ENCODE measurements at places on chromosomes 2 and 18. TPM values are rescaled to one million over a fixed set of nuclear protein-coding genes. Genes with fewer than 3 reads are reported as not detected.
A peak's percentile ranks its signal among the peaks of the same experiment; 100 is the strongest.

The MFSD6 gene
- 20.4 TPM for total RNA-seq

The COLEC11 gene
- total RNA-seq: 1.7 TPM

The CCL20 gene
- not detected for total RNA-seq

The EMILIN1 gene
- 180 TPM for total RNA-seq

DNA sequence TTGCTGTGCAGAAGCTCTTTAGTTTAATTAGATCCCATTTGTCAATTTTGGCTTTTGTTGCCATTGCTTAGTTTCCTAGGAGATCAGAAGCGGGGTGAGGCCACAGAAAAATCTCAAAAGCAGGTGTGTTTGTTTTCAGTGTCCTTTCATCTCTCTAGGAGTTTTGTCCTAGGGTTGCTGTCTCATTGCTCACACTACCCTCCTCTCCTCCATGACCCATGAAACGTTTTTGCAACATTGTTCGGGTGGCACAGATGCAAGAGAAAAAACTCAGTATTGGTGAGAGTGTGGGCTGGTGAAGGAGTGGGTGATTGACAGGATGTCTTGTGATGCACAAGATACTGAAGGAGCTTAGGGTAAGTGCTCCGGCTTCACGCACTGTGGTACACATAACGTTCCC, 103.6 kb downstream of the LYPD1 start:
- no peaks in the 10 kb centered on the region for H3K36me3 ChIP-seq
- no peak overlapping the region for H3K4me3 ChIP-seq
- H3K27me3 ChIP-seq: no peaks in the 10 kb centered on the region
- DNase-seq: no peak

GRCh38 chr2:74454654-74455511, at the start of gene INO80B:
TSS of gene INO80B (plus strand) at chr2:74455087. CDS start at chr2:74455117, 30 bp downstream.
- H3K27me3 ChIP-seq: no peaks in the 10 kb centered on the region
- H3K4me1 ChIP-seq: peaks cover 2% of the 10 kb centered on the region
- H3K36me3 ChIP-seq: no peaks in the 10 kb centered on the region

DNA sequence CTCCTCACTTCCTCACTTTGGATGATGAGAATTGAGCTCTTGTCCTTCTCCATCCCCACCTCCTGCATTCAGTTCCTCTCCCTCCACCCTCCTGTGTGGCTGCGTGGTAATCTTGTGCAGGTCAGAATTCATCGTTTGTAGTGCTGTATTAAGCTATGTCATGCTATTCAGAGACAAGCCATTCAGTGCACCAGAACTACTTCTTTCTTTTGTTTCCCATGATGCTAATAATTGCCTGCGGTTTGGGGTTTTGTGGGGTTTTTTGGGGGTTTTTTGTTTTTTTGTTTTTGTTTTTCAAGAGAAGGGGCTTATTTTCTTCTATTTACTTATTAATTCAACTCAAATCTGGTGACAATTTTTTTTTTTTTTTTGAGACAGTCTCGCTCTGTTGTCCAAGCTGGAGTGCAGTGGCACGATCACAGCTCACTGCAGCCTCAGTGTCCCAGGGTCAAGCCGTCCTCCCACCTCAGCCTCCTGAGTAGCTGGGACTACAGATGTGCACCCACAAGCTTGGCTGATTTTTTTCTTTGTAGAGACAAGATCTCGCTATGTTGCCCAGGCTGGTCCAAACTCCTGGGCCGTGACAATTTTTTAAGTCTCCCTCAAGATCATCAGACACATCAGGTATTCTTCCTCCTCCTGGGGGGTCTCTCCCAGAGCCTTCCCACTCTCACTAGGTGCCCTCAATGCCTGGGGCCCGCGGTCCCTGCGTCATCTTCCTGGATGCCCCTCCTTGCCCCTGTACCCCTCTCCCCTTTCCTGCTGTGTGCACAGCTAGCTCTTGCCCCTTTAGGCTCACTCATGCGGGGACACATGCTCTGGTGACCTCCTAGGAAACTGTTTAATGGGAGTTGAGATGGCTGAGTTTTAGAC, 37.8 kb downstream of the MAL start:
- no peaks in the 10 kb centered on the region for H3K4me1 ChIP-seq
- no peaks in the 10 kb centered on the region for H3K27me3 ChIP-seq
- no peak overlapping the region for H3K27ac ChIP-seq
- no peak overlapping the region for H3K4me3 ChIP-seq
- DNase-seq: peak; percentile 41

DNA sequence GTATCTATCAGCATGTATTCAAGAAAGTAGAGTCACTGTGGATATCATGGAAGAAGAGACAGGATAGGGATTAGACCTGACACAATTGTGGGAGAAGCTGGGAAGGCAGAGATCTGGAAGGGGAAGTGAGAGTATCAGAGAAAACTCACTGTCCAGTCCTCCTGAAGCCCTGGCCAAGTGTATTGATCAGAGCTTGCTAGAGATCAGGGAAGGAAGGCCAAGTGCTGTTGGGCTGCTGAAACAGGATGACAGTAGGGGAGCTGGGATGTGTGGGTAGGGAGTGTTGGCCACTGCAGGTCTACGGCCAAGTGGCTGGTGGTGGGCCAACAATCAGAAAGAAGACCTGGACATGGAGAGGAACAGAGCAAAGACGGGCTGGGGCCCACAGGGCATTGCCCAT, 26.3 kb upstream of the TTR start:
- no peak overlapping the region for H3K27ac ChIP-seq
- no peak overlapping the region for H3K4me3 ChIP-seq
- H3K4me1 ChIP-seq: no peaks in the 10 kb centered on the region
- DNase-seq: no peak
- H3K27me3 ChIP-seq: peaks cover 2% of the 10 kb centered on the region
- H3K36me3 ChIP-seq: no peaks in the 10 kb centered on the region

- H3K4me3 ChIP-seq: no peak overlapping the region
- H3K4me1 ChIP-seq: no peaks in the 10 kb centered on the region
- H3K36me3 ChIP-seq: no peaks in the 10 kb centered on the region
- H3K27ac ChIP-seq: no peak overlapping the region
- no peaks in the 10 kb centered on the region for H3K27me3 ChIP-seq
Observed at GRCh38 chr18:6728331-6728730, 1.2 kb upstream of the ARHGAP28 start.

GRCh38 chr2:212528106-212528856, 10.3 kb downstream of the ERBB4 start:
- no peaks in the 10 kb centered on the region for H3K4me1 ChIP-seq
- peak overlapping the region; percentile 15 for H3K4me3 ChIP-seq
- H3K27me3 ChIP-seq: no peaks in the 10 kb centered on the region
- no peaks in the 10 kb centered on the region for H3K36me3 ChIP-seq

- peaks cover 5% of the 10 kb centered on the region for H3K36me3 ChIP-seq
- H3K4me3 ChIP-seq: no peak overlapping the region
Observed at GRCh38 chr2:151765760-151766410, 31.6 kb upstream of the NEB start.

GRCh38 chr2:21333684-21334083, 209.9 kb downstream of the TDRD15 start:
- no peaks in the 10 kb centered on the region for H3K27me3 ChIP-seq
- peaks cover 3% of the 10 kb centered on the region for H3K36me3 ChIP-seq
- DNase-seq: no peak

- H3K4me1 ChIP-seq: no peaks in the 10 kb centered on the region
- no peaks in the 10 kb centered on the region for H3K27me3 ChIP-seq
- no peaks in the 10 kb centered on the region for H3K36me3 ChIP-seq
- DNase-seq: no peak
- no peak overlapping the region for H3K4me3 ChIP-seq
- H3K27ac ChIP-seq: peak overlapping the region; percentile 18
Observed at GRCh38 chr2:9984217-9984739, 32.8 kb downstream of the GRHL1 start.

- no peaks in the 10 kb centered on the region for H3K36me3 ChIP-seq
- DNase-seq: no peak
- H3K27me3 ChIP-seq: no peaks in the 10 kb centered on the region
- no peak overlapping the region for H3K4me3 ChIP-seq
- H3K4me1 ChIP-seq: no peaks in the 10 kb centered on the region
- H3K27ac ChIP-seq: no peak overlapping the region
Observed at GRCh38 chr2:68423966-68424650, 43.0 kb downstream of the FBXO48 start.

DNA sequence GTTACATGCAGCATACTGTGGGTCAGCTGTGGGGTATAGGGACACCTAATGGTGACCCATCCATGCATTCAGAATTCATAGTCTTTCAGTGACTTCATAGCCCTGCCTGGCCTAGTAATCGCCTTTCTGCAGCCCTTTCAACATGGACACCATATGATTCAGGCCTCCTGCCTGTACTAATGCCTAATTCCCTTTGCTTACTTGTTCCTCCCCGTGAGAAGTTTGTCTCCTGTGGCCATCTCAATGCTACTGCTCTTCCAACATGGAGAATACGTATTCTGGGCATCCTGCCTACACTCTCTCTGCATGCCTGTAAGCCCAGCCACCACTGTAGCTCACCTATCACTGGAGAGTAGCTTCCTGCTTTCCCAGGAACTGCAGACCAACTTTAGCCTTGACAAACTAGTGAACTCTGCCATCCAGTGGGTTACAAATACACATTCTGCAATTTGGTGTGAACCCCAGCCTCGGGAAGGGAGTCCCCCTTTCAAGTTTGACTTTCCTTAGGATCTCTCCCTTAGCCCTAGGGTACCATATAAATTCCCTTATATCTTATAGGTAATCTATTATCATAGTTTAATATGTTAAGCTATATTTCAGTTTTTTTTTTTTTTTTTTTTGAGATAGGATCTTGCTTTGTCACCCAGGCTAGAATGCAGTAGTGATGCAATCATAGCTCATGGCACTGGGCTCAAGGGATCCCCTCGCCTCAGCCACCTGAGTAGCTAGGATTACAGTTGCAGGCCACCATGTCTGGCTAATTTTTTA, 22.3 kb downstream of the M1AP start:
- H3K4me3 ChIP-seq: no peak overlapping the region
- no peaks in the 10 kb centered on the region for H3K27me3 ChIP-seq
- DNase-seq: no peak

GRCh38 chr2:200966770-200967169, 3.3 kb upstream of the ORC2 start:
- peaks cover 8% of the 10 kb centered on the region for H3K4me1 ChIP-seq
- no peak overlapping the region for H3K4me3 ChIP-seq
- DNase-seq: no peak
- no peaks in the 10 kb centered on the region for H3K36me3 ChIP-seq

GRCh38 chr2:16413285-16413684, 252.3 kb downstream of the CYRIA start:
- no peak overlapping the region for H3K27ac ChIP-seq
- H3K4me1 ChIP-seq: no peaks in the 10 kb centered on the region
- DNase-seq: no peak
- no peak overlapping the region for H3K4me3 ChIP-seq
- H3K27me3 ChIP-seq: no peaks in the 10 kb centered on the region
- no peaks in the 10 kb centered on the region for H3K36me3 ChIP-seq

Measured in aorta (tissue), 5 donors.